Caki2 (cell line): ENCODE measurements at places on chromosomes 12 and 14. TPM values are rescaled to one million over a fixed set of nuclear protein-coding genes. Genes with fewer than 3 reads are reported as not detected.

The DNAJC22 gene
- 22.0 and 23.6 TPM in 2 replicates for total RNA-seq

The TRPV4 gene
- not detected in 2 replicates for total RNA-seq

The TBX3 gene
- total RNA-seq: 1.9 and 2.2 TPM in 2 replicates

The CLEC1B gene
- total RNA-seq: not detected in 2 replicates

The RFX4 gene
- not detected in 2 replicates for total RNA-seq

- DNase-seq: no peak
These were observed 99.2 kb upstream of the PWP1 start for GRCh38 chr12:107586256-107586970.

DNA sequence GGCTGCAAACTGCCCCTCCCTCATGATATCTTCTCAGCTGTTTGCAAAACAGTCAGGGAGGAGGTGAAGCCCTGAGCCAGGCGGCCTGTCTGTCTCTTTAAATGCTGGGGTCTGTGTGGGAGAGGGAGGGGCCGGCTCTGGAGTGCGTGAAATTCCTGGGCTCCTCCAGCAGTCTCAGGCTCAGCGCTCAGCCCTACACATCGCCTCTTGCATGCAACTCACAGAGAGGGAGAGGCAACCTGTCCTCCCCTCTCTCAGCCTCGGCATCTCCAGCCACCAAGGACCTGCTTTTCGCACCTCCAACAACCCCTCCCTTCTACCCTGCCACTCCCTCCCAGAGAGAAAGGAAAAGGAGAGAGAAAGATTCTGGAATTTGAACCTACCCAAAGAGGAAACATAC is at the start of gene NRXN3:
Gene NRXN3 (plus strand): TSS at position 171 of the 400 bp plus-strand sequence. CDS start 72,721 bp downstream, outside the sequence.
- DNase-seq: no peak

DNA sequence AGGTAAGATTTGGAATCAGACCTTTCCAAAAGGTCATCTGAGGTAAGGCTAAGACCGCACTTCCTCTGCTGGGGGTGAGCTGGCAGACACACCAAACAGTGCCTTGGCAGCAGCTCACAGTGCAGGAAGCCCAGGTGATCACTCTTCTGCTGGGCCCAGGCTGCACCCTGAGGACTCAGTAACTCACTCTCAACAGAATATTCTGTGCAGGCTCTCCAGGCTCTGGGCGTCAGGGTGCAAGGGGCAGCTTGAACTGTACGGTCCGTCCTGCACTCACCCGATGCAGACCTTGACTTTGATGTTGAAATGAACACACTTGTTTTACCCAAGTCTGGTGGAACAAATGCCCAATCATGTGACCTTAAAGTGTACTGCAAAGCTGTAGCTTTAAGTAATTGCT is 6.0 kb downstream of the ALKBH2 start:
- no peak for DNase-seq

- DNase-seq: no peak
These were observed 139.7 kb upstream of the TBX3 start for GRCh38 chr12:114823724-114824123.

- DNase-seq: no peak
These were observed 4.7 kb upstream of the SSH1 start for GRCh38 chr12:108861878-108862587.

GRCh38 chr14:105343194-105343593 is 28.6 kb downstream of the PACS2 start:
- DNase-seq: no peak

DNA sequence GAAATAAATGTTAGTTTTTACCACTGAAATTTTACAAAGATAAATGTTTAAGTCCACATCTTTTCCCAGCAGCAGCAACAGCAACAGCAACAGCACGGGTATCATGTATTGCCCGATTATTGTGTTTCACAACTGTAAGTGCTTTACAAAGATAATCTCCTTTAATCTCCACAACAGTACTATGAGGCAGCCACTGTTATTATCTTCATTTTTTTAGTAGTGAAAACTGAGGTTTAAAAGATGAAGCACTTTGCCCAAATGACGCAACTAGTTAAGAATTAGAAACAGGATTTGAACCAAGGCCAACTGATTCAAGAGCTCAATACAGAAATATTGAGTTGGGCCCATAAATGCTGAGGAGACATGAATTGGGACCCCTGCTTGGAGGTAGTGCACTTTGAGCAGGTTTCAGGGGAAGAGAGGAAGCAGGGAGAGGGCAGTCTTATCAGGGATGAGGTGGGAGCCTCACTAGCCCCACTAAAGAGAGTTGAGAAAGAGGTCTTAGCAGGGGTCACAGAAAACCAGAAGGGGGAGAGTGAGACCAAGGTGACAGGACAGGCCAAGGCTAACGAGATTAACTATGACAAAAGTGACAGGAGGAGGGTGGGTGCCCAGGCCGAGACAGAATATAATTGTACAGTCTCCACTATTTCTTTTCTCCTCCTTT is 15.3 kb downstream of the KRT2 start:
- DNase-seq: no peak

GRCh38 chr14:79534703-79535353 is 676.5 kb downstream of the DIO2 start:
- DNase-seq: no peak

GRCh38 chr14:51028851-51029754 is 65.8 kb downstream of the TRIM9 start:
- DNase-seq: no peak

DNA sequence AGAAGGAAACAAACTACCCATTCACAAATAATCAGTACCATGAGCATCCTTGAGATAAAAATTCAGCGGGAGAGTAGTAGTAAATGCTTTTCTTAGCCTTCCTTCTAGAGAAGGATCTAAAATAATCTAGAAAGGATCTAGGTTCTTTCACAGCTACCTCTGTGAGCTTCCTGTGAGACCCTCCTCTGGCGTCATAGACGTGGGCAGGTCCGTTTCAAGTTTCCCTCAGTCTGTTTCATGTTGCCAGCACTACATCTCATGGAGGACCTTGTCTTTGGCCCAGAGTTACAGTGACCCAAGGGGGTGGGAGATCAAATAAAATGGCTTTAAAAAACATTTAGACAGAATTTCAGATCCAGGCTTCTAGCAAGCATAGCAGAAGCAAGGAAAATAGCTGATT is 13.6 kb downstream of the DAAM1 start:
- DNase-seq: no peak

GRCh38 chr12:106090591-106091445 is 47.9 kb downstream of the NUAK1 start:
- DNase-seq: peak; percentile 80

DNA sequence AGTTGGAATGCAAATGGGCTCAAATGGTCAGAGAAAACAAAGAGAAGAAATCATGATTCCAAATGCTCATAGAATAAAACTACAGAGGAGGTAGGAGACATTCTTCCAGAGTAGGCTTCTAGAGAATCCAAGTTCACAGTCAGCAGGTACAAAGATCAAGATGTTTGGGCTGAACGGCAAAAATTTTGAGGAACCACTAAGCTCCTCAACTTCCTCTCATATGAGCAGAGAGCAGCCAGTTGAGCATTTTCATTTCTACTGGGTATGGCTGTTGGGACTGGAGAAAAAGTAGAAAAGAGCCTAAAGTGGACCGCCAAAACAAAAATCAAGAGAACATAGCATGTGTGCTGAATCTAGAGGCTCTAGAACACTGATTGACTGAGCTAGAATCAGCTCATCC is 73.8 kb upstream of the ARID2 start:
- no peak for DNase-seq

GRCh38 chr12:50642761-50643160 is 121.1 kb upstream of the ATF1 start:
- DNase-seq: no peak

GRCh38 chr14:68292441-68293215 is 473.0 kb downstream of the RAD51B start:
- DNase-seq: no peak

- DNase-seq: no peak
These were observed at the start of gene WSB2 for GRCh38 chr12:118061011-118061872. WSB2 (minus strand) TSS chr12:118061179; CDS start chr12:118061048, 131 bp downstream.

DNA sequence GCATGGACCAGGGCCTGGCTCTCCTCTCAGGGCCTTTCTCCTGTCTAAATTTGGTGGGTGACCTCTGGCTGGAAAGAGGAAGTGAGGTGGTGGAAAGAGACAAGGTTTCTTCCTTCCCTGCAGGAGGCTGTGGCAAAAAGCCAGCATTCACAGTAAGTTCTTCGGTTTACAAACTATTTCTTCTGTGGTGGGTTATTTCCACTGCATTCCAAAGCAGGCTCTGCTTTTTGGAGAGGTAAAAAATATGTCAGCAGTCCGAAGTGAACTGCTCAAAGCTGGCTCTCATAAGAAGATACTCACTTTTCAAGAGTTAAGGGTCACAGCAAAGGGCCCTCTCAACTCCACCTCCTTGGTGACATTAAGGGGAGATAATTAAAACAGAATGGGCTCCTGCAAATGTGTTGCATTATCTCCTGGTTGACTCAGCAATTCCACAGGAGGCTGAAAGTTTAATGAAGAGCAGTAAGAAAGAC is 48.9 kb upstream of the POC1B start:
- DNase-seq: no peak

GRCh38 chr14:90177539-90178189 is 78.7 kb upstream of the PSMC1 start:
- DNase-seq: no peak

GRCh38 chr14:75811872-75812499 is 150.9 kb downstream of the TTLL5 start:
- no peak for DNase-seq
